CD4-positive, CD25-positive, alpha-beta regulatory T cell (primary cell): ENCODE measurements at places on chromosomes 1 and 21.

DNA sequence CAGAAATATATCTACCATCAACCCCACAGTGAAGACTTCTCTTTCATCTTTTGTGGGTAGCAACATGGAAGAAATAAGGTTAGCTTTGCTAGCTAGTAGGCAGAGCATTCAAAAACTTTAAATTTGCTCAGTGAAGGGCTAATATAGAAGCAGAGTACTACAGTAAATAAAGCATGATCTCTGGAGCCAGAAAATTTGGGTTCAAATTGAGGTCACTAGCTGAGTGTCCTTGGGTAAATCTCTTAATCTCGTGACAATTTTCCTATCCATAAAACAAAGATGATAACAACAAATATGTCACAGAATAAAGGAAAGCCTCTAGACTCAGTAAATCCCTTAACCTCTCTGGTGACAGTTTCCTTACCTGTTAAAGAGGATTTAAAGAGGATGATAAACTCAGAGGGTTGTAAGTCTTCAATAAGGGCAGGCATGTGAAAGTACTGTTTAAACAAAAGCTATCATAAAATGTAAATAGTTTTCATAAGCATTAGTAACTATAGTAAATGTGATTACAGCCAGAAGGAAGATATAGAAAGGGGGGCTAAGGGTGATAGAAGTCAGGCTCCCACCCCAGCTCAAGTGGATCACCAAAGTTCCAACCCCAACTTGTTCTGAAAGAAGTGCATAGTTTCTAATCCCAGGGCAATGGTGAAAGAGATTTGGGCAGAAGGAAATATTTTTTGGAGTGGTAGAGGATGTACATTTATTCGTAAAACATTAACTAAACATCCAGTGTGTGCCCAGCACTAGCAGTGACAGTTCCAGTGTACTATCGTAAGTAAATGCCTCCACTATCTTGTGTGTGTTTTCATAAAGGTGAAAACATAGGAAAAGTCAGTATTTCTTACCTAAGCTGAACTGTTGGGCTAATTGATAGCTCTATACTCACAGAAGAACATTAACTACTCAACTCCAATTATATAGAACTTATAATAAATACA, 24.8 kb downstream of the TM2D1 start:
- no peak overlapping the region for H3K4me3 ChIP-seq
- peaks cover 62% of the 10 kb centered on the region for H3K36me3 ChIP-seq
- H3K4me1 ChIP-seq, result no peaks in the 10 kb centered on the region
- no peaks in the 10 kb centered on the region for H3K27me3 ChIP-seq

DNA sequence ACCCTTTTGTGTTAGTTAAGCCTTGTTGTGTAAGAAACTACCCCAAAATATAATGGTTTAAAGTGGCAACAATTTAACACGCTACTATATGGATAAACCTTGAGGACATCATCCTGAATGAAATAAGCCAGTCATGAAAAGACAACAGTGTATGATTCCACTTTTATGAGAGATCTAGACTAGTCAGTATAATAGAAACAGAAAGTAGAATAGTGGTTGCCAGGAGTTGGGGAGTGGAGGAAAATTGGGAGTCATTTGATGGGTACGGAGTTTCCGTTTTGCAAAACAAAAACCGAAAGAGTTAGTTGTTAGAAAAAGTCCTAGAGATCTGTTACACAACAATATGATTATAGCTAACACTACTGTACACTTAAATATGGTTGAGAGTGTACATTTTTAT, 16.0 kb upstream of the CHIA start:
- H3K36me3 ChIP-seq, result no peaks in the 10 kb centered on the region
- no peak for DNase-seq
- H3K4me1 ChIP-seq, result peaks cover 8% of the 10 kb centered on the region
- H3K27ac ChIP-seq, result no peak overlapping the region
- H3K27me3 ChIP-seq, result peaks cover 21% of the 10 kb centered on the region
- H3K4me3 ChIP-seq, result no peak overlapping the region

DNA sequence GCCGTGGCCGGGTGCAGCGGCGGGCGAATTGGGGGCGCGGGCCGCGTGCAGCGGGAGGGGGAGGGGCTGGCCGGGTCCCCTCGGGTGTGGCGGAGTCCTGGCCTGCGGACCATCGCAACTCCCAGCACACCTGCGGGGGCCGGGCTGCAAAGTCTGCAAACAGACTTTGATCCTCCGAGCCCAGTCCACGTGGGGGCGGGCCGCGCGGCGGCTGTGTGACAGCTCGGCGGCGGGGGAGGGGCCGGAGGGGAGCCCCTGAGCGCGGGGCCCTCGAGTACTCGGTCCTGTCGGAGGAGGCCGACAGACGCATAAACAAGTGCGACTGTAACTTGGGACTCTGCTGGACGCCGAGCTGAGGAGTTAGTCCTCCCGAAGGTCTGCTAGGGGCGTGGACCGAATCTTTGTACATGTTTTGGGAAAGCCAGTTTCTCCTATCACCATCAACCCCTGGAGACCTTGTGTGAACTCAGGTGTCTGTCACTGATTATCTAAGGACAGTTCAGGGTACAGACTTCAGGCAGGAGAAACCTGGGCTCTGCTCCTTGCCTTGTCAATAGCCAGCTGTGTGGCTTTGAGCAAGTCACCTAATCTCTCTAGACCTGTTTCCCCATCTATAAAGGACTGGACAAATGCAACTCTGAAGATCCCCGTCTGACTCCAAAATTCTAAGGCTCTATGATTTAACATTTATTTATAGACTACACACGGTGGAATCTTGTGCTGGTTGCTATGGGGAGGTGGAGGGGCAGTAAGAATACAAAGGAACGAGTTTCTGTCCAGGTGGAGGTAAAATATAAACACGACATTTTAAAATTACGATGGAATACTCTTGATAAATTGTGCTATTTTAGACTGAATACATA, 710 bp upstream of the SLC30A1 start:
- no peaks in the 10 kb centered on the region for H3K27me3 ChIP-seq
- DNase-seq, result no peak
- H3K4me3 ChIP-seq, result peak overlapping the region; percentile 81

DNA sequence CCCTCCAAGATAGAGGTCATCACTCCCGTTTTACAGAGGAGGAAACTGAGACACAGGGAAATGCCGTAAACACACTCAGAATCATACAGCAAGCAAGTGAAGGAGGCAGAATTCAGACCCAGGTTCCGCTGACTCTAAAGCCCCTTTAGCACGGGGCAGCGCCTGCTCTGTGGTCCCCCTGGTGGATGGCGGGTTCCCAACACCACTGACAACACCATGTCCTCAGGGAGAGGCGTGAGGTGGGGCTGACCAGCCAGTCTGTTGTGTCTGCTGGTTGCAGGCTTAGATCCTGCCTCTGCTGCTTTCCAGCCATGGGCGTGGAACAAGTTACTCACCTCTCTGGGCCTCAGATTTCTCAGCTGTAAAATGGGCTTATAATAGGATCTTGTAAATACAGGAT, 617.3 kb downstream of the MATN1 start:
- no peaks in the 10 kb centered on the region for H3K4me1 ChIP-seq
- H3K27me3 ChIP-seq, result no peaks in the 10 kb centered on the region
- H3K36me3 ChIP-seq, result no peaks in the 10 kb centered on the region
- H3K27ac ChIP-seq, result no peak overlapping the region
- no peak for DNase-seq
- no peak overlapping the region for H3K4me3 ChIP-seq

GRCh38 chr1:114314576-114314975, 160.9 kb upstream of the SYT6 start:
- no peaks in the 10 kb centered on the region for H3K4me1 ChIP-seq
- H3K27me3 ChIP-seq, result no peaks in the 10 kb centered on the region
- no peak for DNase-seq
- H3K4me3 ChIP-seq, result no peak overlapping the region

DNA sequence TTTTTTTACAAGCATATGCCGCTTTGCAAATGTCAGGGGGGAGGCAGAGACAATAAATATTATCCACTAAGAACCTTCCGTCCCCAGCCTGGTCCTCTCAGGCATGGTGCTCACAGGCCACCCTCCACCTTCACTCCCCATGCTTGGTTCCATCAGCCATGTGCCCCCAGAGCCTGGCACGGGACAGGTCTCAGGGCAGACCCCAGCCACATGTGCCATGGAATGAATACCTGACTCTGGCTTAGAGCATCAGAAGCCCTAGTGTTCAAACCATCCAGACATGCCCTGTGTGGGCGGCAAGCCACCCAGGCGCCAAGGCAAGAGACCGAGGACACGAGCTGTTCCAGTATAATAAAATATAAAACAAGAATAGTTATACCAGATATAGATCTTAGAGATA, 5.4 kb downstream of the LSS start:
- peaks cover 15% of the 10 kb centered on the region for H3K4me1 ChIP-seq
- DNase-seq, result no peak
- peaks cover 30% of the 10 kb centered on the region for H3K36me3 ChIP-seq
- no peak overlapping the region for H3K27ac ChIP-seq
- H3K4me3 ChIP-seq, result no peak overlapping the region

DNA sequence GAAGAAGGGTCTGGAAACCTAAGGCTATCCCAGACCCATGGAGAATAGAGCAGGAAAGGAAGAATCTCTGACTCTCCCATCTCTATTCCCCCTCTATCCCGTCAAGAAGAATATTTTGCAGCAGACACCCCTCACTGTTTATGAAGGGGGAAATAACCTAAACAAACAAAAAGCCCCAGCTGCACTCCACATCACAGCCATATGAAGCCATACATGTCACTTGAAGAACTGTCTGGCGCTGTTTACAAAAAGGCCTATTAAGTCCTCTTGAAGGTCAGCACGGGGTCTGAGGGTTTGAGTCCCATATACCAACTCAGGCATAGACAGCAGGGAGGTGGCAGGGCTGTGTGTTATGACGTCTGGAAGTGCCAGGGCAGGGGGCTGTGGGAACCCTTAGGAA, 31.4 kb downstream of the TRABD2B start:
- H3K27ac ChIP-seq, result no peak overlapping the region
- H3K4me1 ChIP-seq, result no peaks in the 10 kb centered on the region
- no peaks in the 10 kb centered on the region for H3K36me3 ChIP-seq
- DNase-seq, result no peak

DNA sequence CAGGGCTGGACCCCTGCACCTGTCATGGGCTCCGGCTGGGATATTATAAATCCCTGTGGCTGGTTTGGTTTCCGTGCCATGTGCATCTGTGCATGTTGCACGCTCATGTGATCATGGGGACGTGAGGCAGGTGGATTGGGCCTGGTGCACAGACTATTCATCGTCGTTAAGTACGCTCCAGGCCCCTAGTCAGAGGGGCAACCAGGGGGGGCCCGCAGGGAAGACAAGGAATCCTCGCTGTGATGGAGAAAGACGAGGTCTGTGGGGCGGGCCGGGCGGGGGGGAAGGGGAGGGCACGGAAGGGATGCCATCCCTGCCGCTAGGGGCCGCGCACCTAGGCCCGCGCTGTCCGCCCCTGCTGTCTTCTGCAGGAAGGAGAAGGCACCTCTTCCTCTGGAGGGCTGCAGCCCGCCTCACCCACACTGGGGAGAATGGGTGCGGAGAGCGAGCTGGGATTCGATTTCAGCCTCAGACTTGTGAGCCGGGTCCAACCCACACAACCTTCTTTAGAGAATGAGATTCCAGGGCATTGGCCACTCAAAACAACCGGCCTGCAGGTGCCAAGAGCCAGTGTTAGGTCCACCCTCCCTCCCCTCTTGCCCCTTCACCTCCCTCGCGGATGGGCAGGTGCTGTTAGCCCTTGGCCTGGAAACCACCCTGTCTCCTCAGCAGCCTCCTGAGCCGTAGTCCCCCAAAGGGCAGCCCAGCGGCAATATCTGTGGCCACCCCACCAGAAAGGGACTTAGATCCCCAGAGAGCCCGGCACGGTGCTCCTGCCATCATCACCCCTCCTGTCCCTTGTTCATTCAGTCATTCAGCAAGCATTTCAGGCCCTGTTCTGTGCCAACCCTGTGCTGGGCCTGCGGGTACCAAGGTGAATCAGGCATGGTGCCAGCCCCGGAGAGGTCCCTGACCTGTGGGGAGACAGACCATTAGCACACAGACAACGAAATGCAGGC, 950 bp upstream of the LRP8 start:
- peak; percentile 47 for DNase-seq
- H3K4me1 ChIP-seq, result peaks cover 26% of the 10 kb centered on the region
- peak overlapping the region; percentile 61 for H3K27ac ChIP-seq
- H3K4me3 ChIP-seq, result no peak overlapping the region
